ENCODE measurements at places on chromosomes 7 and 10.
A peak's percentile ranks its signal among the peaks of the same experiment; 100 is the strongest.

DNA sequence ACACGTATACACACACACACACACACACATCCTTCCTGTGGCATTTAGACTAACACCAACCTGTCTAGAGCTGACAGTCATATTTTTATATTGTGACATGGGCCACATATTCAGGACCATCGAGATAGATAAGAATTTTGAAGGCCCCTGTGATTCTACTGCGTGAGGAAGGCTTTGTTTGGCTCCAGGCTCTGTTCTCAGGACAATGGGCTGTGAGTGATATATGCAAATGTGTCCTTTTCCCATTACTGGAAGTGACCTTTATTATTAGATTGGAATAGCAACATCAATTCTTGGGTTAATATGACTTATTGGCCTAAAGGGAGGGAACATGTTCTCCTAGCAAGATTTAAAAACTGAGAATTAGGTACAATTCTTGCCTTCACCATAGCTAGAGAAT lies 156.1 kb downstream of the SPAG6 start:
- no peak for DNase-seq

- DNase-seq = no peak
Observed at GRCh38 chr7:2603044-2603965, 28.5 kb upstream of the TTYH3 start.

- no peak for DNase-seq
Observed at GRCh38 chr7:12820777-12821176, 133.3 kb downstream of the ARL4A start.

DNA sequence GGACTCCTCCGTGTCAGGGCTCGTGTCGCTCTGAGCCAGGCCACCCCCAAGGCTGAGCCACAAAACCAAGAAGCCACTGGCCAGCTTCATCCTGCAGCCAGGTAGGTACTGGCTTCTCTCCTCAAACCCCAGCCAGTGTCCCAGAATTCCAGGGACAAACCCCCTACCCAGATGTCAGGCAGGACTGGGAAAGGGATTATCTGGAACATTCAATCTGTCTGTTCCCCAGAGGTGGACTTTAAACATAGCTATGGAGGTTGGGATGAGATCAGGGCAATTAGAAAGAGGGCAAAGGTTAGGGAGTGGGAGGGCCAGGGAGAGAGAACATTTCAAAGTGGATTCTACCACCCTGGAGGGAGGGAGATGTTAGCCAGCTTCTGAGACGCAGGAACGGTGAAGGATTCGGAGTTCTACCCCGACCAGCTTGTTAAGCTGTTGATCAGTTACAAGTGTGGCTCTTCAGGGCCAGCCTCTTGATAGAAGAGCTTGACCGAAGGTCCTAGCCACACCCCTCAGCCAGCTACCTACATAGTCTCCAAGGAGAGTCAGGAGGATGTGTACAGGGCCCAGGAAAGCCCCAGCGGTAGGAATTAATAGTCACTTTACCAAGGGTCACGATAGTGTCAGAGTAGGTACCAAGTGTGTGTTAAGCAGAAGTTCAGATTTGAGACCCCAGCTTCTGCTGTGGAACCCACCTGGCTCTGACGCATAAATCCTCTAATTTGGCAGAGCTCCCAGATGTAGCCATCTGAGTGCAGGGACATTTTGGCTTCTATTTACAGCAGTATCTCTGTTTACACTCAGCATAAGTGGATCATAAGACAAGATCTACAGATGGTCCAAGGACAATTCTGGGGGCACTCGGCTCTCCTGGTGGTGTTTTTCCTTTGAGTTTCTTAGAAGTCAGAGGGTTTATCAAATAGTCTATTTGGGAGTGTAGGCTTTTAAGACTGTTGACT lies at the start of gene PLA2G12B:
Gene PLA2G12B, minus strand, starts transcription at position 211 of the 959 bp plus-strand sequence. Its CDS starts 121 bp downstream, at position 90.
- no peak for DNase-seq

- no peak for DNase-seq
Observed at GRCh38 chr10:59962756-59963155, 56.4 kb upstream of the CCDC6 start.

DNA sequence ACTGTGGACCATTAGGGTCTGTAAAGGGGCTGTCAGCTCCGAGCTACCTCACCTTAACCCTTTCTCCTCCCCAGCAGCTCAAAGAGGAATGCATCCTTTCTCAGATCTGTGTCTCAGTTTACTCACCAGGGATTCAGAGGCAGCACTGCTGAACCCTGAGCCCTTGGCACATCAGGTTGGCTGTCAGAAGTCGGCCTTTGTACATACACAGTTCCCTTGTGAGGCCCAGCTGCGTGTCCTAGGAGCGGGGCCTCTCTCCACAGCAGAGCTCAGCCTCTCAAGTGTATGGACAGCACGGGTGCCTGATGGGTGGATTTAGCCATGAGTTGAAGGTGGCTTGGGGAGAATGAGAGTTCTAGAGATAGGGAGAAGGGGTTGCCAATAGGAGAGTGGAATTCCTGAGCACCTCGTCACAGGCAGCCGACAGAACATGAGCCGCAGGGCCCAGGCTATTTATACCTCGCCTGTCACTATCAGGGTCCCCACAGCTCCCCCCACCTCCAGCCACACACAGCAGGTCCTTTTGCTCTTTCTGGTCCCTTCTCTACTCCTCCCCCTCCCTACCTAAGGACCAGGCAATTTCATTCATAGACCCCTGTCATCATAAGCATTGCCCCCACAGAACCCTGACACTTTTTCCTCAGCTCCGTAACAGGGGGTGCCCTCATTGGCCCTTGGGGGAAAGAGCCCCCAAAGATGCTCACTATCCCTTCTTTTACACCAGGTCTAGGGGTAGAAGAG lies 2.1 kb upstream of the FLNC start:
- DNase-seq = peak; percentile 34

GRCh38 chr7:7667187-7667586 lies 26.6 kb downstream of the UMAD1 start:
- no peak for DNase-seq

- DNase-seq = no peak
Observed at GRCh38 chr7:3117081-3117480, 73.4 kb upstream of the CARD11 start.

DNA sequence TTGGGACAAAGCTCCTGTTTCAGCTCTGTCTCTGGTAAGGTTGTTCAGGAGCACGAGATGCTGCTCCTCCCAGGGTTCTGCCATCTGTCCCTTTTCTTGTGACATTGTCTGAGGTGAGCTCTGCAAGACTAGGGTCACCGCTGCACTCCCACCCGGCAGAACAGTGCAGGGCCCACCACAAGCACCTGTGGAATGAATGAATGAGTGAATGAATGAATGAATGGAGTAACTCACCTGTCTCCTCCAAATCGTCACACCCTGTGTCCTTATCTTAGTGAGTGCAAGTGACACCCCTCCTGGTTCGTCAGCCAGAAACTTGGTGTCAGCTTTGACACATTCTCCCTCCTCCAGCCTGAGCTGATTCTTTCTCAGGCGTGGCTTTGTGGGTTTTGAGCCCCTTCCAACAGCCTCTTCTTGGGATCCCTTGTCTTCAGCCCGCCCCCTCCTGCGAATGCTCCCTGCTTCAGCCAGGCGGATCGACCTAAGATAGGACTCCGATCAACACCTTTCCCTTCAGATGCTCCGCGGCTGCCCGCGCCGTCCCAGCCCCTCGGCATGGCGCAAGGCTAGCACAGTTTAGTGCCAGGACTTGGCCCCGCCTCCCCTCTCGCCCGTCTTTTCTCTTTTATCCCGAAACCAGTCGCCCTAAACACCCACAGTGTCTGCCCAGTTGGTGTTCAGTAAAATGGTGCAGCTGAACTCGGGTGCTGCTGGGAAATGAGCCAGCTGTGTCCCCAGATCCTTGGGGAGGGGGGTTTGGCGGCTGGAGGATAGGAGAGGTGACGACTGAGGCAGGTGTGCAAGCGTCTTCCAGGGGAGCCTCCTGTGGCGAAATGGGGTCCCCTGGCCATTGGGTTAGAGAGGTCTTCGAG lies 89.3 kb downstream of the BEND7 start:
- no peak for DNase-seq

GRCh38 chr7:17815318-17815717 lies 125.0 kb downstream of the SNX13 start:
- DNase-seq = no peak

DNA sequence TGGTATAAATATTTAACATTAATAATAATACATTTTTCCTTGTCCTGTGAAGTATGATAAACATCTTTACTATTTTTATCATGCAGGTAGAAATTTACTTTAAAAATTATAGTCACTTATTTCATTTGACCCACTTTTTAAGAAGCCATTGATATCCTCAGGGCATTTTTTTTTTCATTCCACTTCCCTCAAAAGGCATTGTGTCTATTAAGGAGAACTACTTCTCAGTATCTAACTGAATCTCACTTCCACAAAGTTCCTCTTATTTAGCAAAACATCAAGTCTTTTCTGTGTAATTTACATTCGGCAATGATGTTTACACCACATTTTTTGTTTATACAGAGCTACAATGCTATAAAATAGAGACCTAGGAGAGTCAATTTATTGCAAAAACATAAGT lies 388.2 kb upstream of the AKR1E2 start:
- DNase-seq = no peak

GRCh38 chr7:149454006-149454405 lies 6.9 kb downstream of the ZNF777 start:
- DNase-seq = no peak

DNA sequence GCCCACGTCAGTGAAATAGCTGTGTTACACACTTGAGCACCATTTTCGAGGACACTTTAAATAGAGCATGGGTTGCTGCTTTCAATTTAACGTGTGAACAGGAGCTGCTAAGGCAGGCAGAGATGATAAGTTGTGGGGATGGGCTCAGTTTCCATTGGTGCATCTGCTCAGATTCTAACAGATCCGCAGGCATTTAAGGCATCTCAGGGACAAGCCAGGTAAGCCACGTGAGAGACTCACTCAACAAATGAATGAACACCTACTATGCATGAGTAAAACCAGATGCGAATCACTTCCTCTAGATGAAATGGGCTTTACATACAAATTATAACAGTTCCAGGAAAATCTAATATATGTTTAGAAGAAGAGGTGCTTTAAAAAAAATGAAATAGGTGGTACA lies 34.6 kb downstream of the PLXNA4 start:
- no peak for DNase-seq

DNA sequence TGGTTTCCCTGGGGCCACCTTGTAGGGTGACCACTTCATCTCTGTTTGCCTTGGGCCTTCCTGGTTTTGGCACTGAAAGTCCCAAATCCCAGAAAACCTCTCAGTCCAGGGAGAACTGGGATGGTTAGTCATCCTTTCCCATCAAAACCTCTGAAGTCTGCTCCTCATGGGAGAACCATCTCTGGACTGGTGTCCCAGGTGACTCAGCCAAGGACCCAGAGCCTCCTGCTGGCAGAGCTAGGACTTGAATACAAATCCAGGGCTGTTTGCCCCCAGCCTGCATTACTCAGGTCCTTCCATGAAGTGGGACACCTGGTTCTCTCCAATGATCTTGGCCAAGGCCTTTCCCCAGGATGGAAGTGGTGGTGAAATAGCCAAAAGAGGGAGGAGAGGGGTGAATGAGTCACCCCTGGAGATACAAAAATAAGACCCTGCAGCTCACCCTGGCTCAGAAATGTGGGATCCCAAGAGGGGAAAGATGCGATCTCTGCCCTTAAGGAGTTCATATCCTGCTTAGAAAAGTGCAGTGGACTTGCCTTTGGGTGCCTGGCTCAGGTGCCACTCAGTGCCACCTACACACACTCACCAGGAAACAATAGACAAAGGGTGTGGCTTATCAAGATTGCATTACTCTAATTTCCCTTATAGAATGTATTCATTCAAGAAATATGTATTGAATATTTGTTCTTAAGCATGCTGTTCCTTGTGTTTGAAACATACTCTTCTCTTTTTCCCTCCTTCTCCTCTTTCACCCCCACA lies 22.0 kb downstream of the ADRA2A start:
- DNase-seq = peak; percentile 19

GRCh38 chr7:102431617-102432298 lies 1.6 kb upstream of the ORAI2 start:
- DNase-seq = no peak

DNA sequence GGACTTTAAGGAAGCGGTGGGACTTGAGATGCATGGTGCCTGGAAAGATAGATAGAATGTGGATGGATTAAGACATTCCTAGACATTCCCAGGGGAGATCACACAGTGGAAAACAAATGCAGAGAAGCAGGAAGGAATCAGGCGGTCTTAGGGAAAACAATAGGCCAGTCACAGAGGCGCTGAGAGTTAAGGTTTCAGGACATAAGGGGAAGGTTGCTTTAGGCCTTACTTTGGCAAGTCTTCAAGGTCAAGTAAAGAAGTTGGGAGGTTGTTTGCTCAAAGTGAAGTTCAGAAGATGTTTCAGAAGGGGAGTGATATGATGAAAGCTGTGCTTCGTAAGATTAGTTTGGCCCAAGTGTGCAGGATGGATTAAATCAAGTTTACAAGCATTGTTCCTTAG lies 109.4 kb downstream of the SUGCT start:
- DNase-seq = no peak

DNA sequence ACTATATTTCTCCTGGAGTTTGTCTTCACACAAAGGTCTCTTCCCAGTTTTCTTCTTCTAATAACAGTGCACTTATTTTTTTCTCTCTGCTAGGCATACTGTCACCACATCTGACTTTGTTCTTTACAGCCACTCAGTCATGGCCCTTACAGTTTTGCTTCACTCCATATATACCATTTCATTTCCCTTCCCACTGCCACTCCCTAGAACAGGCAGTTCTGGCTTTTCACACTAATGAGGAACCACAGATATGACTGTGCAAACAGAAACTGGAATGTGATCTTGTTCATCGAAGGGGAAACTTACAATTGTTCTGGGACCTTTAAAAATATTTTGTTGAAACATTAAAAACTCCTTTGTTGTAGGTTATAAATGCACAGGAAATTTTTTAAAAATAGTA lies 67.3 kb downstream of the EPDR1 start:
- no peak for DNase-seq

DNA sequence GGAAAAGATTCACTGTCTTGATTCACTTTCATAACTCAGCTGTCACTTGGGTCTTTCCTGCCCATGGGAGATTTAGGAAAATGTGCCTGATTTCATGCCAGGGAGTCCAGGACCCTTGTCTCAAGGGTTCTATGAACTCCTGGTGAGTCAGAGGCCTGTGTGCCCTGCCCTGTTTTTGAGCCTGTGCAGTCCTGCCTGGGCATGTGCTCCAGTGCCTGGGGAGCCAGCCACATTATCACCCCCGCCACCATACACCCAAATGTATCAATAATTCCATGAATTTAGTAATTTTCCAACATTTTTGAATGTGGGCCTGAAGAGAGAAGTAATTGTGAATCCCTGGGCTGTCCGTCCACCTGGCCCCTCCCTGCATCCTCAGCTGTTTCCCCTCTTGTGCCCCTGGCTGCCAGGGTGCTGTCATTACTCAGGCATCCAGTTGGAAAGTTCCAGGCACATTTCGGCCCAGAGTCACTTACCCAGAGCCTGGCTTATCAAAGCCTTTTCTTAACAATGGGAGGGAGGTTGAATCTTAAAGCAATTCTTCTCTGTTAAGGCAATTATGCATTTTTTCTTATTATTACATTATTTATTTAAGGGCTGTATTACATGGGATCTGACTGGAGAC lies 287.8 kb upstream of the CDC14C start:
- DNase-seq = no peak

- peak; percentile 21 for DNase-seq
Observed at GRCh38 chr7:106216923-106217542, 67.8 kb downstream of the NAMPT start.

DNA sequence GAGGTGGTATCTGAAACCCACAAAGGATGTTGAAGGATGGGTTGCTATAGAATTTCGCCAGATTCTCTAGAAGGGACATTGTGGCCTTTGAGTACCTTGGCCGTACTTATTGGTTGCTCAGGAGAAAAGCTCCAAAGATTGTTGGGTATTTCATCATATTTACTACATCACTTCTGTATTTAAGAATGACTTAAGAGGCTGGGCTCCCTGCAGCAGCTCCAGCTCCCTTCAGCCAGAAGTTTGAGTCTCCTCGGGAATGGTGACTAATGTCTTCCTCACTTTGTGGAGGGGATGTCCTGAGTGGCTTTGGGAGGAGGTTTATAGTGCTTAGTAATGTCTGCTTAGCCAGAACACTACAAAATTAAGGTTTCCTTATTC lies 18.1 kb downstream of the MINDY4 start:
- no peak for DNase-seq

Measured in HCT116 (cell line).